ENCODE measurements at places on chromosomes 5 and 9.

DNA sequence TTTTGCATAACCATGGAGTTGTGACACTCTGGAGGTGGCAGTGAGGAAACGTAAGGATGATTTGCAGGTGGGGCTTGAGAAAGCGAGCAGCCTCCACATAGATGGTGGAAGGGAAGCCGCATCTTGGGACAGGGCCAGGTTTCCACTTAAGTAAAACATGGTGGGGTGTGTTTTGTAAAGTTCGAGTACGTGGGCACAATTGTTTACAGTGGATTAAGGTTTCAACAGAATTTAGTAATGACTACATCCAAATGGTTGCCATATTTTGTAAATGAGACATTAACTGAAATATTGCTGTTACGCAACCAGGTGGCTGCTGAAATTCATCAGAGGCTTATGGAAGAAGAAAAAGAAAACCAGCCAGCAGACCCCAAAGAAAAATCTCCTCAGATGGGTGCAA, 85.4 kb upstream of the IL7R start:
- DNase-seq: no peak

DNA sequence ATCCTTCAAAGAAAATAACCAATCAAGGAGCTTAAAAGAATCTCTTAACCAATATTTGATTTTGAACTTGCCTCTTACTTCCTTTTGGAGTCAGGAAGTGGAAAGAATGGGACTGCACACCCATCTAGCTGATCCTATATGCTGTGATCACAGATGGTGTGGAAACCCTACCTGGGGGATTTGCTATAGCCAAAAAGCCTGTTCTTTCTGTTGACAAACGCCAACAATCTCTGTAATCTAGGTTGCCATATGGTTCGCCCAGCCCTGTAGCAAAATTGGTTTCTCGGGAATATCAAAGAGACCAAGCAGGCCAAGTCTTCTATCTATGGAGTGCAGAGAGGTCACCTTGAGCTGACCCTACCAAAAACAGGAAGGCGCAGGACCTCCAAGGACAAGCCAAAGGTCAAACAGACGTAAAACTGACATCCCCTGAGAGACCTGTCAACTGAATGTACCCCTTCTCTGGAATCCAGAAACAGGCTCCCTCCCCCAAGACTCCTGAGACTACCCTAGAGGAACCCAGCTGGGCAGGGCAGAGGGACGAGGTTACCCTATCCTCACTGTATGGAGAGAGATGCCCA, 19.4 kb downstream of the NRG2 start:
- DNase-seq: no peak

- DNase-seq: no peak
These were observed 61.0 kb downstream of the GTF3C4 start for GRCh38 chr9:132731230-132731629.

GRCh38 chr5:117177302-117177701, 602.7 kb upstream of the SEMA6A start:
- no peak for DNase-seq

GRCh38 chr5:169116961-169117461, 183.9 kb downstream of the SLIT3 start:
- DNase-seq: no peak

GRCh38 chr9:4309806-4310205, 9.9 kb upstream of the GLIS3 start:
- no peak for DNase-seq

GRCh38 chr9:130137081-130137640, 35.0 kb upstream of the NCS1 start:
- DNase-seq: peak; percentile 42

DNA sequence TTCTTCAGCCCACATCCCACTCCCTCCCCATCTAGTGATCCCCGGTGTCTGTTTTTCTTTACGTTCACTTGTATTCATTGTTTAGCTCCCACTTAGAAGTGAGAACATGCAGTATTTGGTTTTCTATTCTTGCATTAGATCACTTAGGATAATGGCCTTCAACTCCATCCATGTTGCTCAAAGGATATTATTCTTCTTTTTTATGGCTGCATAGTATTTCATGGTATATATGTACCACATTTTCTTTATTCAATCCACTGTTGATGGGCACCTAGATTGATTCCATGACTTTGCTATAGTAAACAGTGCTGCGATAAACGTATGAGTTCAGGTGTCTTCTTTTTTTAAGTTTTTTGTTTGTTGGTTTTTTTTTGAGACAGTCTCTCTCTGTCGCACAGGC, 29.1 kb upstream of the CCNB1 start:
- DNase-seq: no peak

- no peak for DNase-seq
These were observed 2.3 kb upstream of the OTP start for GRCh38 chr5:77640589-77641396.

DNA sequence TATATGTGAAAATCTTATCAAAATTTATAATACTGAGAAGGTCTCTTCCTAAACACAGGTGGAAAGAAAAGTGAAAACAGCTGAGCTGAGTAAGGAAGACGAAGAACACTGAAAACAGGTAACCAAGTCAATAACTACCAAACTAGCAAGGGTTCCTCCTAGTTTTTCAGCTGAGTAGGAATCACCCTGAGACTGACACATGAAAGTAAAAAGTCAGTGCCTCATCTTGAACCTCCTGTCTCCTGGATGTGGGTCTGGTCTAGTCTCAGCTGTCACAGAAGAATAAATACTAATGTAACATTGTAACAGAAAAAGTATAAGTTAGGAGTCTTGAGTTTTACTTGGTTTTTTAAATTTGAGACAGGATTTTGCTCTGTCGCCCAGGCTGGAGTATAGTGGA, 121.0 kb downstream of the MEF2C start:
- DNase-seq: no peak

DNA sequence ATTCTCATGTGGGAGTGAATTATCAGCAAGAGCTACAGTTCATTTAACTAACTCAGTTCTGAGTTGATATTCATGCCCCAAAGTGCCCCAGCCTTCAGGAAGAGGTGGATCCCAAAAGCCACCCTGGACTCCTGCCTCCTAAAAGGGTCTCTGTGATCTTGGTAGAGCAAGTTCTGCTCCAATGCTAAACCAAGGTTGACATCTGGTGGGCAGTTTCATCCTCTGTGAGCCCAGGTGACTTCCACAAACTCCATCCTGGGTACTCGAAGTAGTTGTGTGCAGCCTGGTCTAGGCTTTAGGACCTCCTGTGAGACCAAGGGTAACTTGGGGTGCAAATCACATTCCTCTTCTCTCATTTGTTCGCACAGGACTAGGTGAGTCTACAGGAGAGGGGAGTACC, 816.8 kb downstream of the MTRR start:
- DNase-seq: no peak

- no peak for DNase-seq
These were observed 61.6 kb downstream of the CSNK1A1 start for GRCh38 chr5:149489605-149490037.

GRCh38 chr5:133108481-133108921, 56.7 kb downstream of the HSPA4 start:
- no peak for DNase-seq
